ENCODE measurements at places on chromosomes 13 and 19.
A peak's percentile ranks its signal among the peaks of the same experiment; 100 is the strongest.

DNA sequence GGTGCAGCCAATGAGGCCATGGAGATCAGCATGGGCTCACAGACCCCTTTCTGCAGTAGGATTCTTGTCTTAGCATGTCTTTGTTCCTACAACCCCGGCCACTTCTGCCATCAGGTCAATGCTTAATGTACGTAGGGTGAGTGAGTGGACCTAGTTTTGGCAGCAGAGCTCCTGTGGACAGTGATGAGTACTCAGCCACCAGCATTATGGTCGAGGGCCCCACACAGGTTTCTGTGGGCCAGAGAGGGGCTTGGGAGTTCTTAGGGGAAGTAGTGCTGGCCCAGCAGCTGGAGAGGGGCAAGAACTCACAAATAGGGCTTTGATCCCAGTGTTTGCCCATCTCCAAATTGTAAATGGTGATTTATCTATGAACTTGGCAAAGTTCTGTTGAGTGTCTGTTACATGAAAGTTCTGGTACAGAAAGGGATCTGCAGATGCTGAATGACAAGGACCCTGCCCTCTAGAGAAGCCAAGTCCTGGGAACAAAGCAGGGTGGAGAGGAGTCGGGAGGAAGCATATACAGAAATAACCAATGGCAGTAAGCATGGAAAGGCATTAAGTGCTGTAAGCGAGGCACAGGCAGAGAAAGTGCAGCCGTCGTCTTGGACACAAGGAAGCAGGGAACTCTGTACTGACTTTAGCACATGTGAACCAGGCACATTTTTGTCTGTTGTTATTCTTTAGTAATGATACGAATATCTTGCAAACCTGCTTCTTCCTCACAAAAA is 185.1 kb downstream of the MTUS2 start:
- no peak for DNase-seq

DNA sequence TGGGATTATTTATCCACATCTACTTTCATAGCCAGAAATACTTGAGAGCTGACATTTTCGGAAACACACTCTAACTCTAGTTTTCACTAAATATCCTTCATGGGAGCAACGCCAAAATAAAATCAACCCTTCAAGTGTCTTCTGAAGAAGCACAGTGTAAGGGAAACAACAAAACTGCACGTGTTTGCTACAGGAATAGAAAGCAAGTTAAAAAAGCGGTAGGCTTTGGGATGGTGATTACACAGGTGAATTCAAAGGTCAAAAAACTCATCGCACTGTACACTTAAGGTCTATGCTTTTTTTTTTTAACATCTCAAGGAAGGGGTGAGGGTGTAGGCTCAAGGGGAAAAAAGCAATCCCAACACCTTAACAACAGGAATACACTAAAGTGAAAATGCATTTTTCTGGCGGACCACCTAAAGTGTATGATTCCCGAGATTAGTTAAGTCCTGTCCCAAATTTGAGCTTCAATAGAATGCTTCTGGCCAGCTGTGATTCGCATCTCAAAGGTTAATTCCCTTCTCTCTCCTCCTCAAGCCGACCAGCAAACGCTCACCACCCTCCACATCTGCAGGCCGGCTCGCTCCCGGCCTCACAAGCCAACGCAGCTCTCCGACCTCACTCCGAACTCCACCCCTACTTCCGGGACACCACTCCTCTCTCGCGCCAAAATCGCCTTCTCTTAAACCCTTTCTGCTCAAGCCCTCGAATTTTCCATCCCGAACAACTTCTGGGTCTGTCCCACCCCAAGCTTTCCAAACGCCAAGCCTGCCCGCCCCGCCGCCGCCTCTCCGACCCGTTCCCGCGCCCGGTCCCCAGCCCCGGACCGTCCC is 1.1 kb downstream of the ARGLU1 start:
- peak; percentile 51 for DNase-seq

- no peak for DNase-seq
Measured at GRCh38 chr19:55495646-55496349, 7.6 kb downstream of the SSC5D start.

DNA sequence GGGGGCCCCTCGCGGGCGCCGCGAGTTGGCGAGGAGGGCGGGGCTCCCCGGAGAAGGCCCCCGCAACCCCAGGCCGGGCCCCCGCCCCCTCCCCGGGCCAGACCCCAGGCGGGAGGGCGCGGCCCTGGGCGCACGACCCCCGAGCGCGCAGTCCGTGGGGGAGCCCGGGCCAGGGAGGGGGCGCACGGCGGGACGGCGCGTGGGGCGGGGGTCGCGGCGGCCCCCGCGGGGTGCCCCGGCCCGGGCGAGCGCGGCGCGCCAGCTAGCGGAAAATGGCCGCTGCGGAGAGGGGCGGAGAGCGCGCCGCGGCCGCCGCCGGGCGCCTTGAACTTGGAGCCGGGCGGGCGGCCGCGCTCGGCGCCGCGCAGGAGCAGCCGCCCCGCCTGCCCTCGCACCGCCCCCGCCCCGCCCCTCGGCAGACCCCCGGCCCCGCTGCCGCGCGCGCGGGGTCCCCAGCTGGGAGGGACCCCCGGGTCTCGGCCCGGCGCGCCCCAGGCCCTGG is 6.4 kb upstream of the NFIC start:
- DNase-seq = no peak

- DNase-seq = no peak
Measured at GRCh38 chr19:11674067-11674492, 64.7 kb downstream of the ZNF823 start.

DNA sequence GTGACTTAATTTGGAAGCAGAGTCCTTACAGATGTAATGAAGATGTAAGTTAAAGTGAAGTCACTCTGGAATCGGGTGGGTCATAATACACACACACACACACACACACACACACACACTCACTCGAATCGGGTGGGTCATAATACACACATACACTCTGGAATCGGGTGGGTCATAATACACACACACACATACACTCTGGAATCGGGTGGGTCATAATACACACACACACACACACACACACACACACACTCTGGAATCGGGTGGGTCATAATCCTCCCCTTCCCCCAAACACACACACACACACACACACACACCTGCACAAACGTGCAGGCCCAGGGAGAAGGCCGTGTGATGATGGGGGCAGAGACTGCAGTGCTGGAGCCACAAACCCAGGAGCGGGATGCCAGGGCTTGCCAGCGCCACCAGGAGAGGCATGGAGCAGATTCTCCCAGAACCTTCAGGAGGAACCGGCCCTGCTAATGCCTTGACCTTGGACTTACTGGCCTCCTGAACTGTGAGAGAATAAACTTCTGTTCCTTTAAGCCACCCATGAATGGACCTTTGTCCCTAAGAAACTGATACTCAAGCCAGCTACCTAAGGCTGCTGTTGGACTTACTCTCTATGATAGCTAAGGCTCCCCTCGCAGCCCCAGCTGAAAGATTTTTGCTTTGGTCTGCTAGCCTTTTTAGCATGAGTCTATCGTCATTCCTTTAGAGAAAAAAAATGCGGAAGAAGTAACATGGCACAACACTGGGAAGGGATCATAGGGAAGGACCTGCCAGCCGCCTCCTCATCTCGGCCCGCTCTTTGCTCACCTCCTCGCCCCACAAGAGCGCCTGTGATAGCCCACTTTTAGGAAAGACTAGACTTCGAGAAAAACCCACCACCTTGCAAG is 136.2 kb upstream of the RNF113B start:
- no peak for DNase-seq

- no peak for DNase-seq
Measured at GRCh38 chr19:9939301-9939913, 3.1 kb upstream of the OLFM2 start.

All from COLO829 (cell line).